ENCODE measurements at places on chromosomes 3 and 15. TPM values are rescaled to one million over a fixed set of nuclear protein-coding genes. Genes with fewer than 3 reads are reported as not detected.

Gene P2RY13
- 1.9 TPM for total RNA-seq

DNA sequence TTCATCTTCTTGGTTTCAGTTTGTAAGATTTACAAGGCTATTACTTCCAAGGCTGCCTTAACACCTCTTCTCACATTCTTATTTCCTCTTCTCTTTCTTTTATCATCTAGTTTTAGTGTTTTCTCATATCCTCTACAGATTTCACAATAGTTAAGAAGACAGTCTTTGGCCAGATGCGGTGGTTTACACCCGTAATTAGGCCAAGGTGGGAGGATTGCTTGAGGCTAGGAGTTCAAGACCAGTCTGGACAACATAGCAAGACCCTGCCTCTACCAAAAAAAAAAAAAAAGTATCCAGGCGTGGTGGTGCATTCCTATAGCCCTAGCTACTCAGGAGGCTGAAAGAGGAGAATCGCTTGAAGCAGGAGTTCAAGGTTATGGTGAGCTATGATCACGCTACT is 3.5 kb upstream of the ALDH1A2 start:
- DNase-seq, result no peak

DNA sequence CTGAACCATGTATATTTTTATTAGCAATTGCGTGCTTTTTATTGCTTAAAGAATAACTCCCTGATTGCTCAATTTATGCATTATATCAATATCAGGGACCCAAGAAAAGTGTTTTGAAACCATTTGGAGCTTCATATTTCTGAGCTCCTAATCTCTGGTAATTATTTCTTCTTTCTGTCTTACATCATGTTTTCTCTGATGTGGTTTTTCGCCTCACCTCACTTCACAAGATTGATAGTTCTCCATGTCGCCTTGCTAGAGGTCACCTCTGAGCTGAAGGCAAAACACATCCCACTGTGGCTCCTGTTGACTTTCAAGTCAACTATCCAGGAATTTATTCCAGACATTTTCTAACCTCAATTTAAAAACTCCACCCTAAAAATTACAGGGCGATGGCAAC is 837.4 kb downstream of the CADM2 start:
- DNase-seq, result no peak

DNA sequence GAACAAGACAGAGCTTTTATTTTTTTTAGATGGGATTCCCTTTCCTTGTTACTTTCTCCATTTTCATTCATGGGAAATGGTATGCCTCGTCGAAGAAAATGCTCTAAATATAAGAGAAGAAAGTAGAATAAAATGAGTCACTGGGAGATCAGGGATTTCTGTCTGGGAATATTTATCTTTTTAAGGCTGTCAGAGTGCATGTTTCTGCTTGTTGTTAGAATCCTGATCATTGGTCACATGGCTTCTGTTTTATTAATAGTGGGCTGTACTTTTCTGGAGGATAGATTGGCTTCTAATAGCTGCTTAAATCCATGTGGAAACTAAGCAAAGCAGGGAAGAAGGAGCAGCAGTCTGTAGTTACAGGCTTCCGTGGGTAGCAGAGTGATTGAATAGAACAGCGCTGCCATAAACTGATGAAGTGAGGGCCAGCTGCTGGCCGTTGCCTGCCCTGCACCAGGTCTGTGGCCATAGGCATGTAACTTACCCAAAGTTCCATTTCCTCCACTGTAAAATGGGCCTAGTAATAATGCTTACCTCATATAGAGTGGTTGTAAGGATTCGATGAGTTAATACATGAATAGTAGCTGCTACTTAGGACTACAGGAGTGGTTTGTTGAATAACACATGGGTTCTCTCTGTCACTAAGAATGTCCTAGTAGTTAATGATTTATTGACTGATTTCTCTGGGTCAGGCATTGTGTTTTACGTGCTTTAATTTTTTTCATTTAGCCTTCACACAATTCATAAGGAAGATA is 289.9 kb downstream of the SATB1 start:
- no peak for DNase-seq

Gene NPAP1
- 0.09 TPM for total RNA-seq

- no peak for DNase-seq
Observed at GRCh38 chr15:96058103-96058851, 272.2 kb upstream of the NR2F2 start.

GRCh38 chr15:32042269-32042972 is 12.1 kb downstream of the CHRNA7 start:
- DNase-seq, result no peak

Gene NLGN1
- 2.3 TPM for total RNA-seq

GRCh38 chr3:71101014-71101413 is 482.5 kb downstream of the FOXP1 start:
- DNase-seq, result no peak

Gene LDHAL6B
- total RNA-seq, result not detected

- no peak for DNase-seq
Observed at GRCh38 chr15:57763176-57763964, 56.9 kb downstream of the POLR2M start.

DNA sequence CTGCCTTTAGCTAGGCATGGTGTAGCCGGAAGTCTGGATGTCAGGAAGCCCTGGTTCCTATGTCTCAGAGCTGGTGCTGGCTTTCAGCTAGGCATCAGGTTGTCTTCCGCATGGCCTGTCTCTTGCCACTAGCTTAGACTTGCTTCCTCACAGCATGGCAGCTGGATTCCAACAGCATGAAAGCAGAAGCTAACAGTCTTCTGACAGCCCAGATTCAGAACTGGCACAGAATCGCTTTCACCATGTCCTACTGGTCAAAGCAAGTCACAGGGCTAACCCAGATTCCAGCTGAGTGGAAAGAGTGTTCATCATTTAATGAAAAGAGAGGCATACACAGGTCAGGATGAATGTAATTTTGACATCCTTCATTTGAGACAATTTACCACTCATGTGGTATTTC is 1050.5 kb downstream of the ROBO2 start:
- no peak for DNase-seq
